Neural crest cell (in vitro differentiated cells): ENCODE measurements at places on chromosomes 4 and X. TPM values are rescaled to one million over a fixed set of nuclear protein-coding genes. Genes with fewer than 3 reads are reported as not detected.

DNA sequence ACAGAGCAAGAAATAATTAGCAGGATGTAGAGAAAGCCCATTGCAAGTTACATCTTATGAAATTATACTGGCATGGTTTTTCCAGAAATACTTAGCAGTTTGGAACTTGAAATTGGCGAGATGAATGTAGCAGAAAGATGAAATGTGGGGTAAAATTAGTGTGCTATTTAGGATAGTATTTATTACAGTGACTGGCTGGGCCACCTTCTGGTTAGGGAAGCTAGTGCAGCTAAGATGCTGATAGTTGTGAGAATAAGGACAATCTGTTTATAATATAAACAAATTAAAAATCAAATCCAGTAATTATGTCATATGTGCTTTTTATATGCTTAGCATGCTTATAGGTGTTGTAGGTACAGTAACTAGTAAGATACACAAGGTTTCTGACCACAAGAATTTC is 74.8 kb downstream of the IL15 start:
- DNase-seq: no peak

DNA sequence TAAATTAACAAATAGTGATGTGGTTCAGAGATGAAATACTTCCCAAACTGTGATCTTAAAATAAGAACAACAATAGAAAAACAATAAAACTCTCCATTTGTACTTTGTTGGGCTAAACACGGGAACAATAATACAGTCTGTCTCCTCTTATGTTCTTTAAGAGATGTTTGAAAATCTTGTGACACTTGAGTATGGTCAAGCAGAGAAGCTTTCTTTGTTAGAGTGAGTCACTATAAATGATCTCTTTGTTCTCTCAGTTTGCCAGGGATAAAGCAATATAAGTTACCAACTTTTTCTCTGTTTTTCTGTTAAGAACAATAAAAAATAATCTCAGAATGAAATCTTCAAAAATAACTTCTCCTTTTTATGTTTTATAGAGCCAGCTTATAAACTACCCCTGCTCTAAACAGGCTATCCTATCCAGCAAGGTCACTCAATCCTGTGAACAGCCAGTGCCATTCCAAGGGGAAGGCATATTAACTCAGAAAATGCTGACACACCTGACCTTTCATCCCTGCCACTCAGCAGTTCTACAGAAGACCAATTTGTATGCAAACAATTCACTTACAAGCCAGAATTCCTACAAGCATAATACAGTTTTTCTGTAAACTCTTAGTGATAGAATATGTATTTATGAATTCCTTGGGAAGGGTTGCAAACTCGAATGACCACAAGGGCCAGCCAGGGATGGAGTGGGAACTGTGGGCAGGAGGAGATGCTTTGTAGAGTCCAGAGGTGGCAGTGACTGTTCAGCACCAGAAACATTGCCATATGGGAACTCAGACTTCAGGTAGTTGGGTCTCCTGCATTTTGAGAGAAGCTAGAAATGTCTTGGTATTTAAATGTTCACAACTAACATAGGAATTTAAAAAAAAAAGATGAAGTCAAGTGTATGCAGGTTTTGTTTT is 52.2 kb downstream of the AFM start:
- no peak for DNase-seq

- no peak for DNase-seq
These were observed 99.8 kb downstream of the PTCHD1 start for GRCh38 chrX:23434356-23434884.

DNA sequence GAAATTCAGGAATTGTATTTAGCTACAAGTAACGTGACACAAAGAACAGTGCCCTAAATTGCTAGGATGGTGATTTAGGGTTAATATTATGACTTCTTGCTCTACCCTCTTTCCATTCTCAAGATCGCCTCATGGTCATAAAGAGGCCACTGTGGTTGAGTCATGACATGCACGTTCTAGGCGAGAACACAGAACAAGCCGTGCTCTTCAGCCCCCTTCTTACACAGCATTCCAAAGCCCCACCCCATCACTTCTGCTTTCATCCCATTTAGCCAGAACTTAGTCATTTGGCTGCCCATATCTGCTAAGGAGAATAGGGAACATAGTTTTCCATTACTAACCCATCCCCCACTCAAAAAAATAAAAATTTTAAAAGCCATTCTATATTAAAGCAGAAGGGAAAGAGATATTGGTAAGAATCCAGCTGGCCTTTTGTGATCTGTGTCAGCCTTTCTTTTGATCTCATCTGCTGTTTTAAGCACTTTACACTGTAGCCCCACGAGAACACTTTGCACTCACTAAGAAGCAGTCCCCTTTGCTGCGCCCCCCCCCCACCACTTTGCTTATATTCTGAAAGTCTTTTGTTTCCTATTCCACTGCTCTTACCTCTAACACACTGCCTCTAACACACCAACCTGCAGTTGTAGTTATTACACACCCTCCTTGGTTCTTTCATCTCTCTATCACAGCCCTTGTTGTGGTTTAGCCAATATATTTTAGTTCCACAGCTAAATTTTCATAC is 28.4 kb downstream of the NPNT start:
- DNase-seq: no peak

DNA sequence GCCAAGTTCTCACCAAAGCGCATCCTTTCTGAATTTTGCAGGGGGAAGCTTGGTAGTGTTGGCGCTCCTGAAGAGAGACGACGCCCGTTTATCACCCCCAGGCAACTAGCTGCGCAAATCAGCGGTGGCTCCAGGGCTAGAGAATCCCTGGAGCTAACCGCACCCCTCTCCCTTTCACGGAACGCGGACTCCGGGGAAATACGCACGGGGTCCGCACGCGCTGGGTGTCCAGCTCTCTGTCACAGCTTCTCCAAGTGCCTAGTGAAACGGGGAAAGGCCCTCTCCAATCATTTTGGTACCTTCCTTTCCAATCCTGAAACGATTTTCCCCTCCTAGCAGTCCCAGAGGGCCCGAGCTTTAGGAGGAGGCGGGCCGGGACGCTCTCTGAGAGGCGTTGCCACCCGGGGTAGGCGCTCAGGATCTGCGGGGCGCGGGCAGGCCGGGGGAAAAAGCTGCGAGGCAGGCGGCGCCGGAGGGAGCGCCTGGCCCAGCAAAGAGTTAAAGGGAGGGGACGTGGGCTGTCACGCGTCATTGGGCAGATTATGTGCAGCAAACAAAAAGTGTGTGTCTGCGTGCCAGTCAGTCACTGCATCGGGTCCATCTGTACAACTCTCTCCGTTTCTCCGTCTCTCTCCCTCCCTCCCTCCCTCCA is at the start of gene PRDM8:
PRDM8 (plus strand) TSS at position 582 of the 652 bp plus-strand sequence. CDS start 2,578 bp downstream, outside the sequence.
- DNase-seq: no peak

Gene GPC3
- total RNA-seq: 29.4 and 30.4 TPM in 2 replicates

Gene CT45A3
- not detected in 2 replicates for total RNA-seq
